C1 segment of cervical spinal cord (tissue), 14 donors: ENCODE measurements at places on chromosomes 4 and X.

DNA sequence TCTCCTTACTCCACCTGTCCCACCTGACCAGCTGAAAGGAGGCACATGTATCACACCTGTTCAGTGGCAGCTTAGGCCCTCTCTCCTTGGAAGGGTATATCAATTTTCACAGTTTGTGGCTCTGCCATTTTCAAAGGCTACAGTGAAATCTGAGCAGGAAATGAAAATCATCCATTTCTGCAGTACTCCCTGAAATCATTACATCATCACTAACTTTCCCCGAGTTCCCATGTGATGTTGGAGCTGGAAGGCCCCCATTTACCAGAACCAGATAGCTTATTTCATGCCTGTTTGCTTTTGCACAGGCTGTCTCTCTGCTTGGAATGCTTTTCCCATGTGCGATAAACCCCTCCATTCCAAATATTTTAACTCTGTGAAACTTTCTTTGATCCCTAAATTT is 31.0 kb upstream of the STX18 start:
- DNase-seq: no peak

DNA sequence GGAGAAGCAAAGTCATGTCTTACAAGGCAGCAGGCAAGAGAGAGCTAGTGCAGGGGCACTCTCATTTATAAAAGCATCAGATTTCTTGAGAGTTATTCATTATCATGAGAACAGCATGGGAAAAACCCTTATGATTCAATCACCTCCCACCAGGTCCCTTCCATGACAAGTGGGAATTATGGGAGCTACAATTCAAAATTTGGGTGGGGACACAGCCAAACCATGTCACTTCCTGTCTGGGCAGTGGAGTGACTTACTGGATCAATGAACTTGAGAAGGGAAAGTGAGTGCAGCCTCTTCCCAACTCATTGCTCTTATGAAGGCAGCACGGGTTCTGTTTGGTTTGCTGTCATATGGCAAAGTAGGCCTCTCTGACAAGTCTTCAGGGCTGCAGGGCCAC is 261.8 kb upstream of the TAPT1 start:
- no peak for DNase-seq

GRCh38 chr4:99205153-99205979 is 13.7 kb downstream of the ADH6 start:
- DNase-seq: no peak

GRCh38 chr4:53013873-53014775 is 152.0 kb downstream of the RASL11B start:
- no peak for DNase-seq

GRCh38 chrX:74187211-74187610 is 116.8 kb upstream of the ZCCHC13 start:
- DNase-seq: no peak

GRCh38 chrX:45769761-45770582 is 569.3 kb upstream of the DIPK2B start:
- no peak for DNase-seq

- no peak for DNase-seq
Measured at GRCh38 chr4:72094059-72094797, 62.4 kb downstream of the NPFFR2 start.

GRCh38 chr4:154551872-154552686 is 1.9 kb upstream of the PLRG1 start:
- DNase-seq: peak; percentile 50

GRCh38 chrX:53263597-53264094 is 17.7 kb downstream of the IQSEC2 start:
- DNase-seq: no peak

DNA sequence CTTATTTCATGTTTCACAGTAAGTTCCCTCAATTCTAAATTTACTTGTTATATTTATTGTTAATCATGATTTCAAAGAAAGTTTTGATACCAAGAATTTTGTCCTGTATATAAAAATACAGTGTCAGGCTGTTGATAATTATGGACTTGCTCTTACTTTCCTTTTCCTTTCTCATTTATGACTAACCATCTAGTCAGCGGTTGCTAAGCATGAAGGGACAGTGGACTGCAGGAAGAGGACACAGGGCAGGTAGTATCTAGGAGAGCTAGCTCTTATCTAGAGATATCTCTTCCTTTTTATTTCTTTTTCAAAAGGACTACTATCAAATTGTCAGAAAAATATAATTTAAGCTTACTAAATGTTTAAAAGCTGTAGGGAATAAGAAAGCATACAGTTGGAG is 1.6 kb downstream of the OPRPN start:
- DNase-seq: no peak

GRCh38 chr4:244471-244870 is 60.8 kb downstream of the ZNF732 start:
- DNase-seq: no peak

- no peak for DNase-seq
Measured at GRCh38 chrX:48689208-48689920, 5.8 kb downstream of the WAS start.

- peak; percentile 44 for DNase-seq
Measured at GRCh38 chrX:112840382-112841113, at the start of gene AMOT. AMOT (minus strand) TSS chrX:112840831; CDS start chrX:112823126, 17,705 bp downstream.

GRCh38 chr4:140819610-140820009 is 63.4 kb upstream of the TBC1D9 start:
- no peak for DNase-seq

DNA sequence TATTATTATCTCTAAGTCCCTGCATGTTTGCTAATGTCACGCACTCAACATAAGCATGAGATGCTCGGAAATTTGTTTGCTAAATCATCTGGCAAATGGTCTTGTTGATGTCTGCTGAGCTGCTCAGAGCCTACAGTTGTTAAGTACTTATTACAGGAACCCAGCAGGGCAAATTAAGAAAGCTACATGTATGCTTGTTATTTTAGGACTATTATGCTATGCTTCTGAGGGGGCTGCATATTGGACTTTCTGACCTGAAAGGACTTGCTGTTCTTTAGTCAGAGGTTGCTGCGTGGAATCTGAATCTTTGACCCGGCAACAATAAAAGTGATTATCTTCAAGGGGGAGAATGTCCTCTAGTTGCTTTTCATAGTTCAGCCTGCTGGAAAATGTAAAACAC is 36.3 kb upstream of the TENM3 start:
- DNase-seq: no peak

GRCh38 chr4:130395871-130396270 is 1299.9 kb downstream of the C4orf33 start:
- no peak for DNase-seq

DNA sequence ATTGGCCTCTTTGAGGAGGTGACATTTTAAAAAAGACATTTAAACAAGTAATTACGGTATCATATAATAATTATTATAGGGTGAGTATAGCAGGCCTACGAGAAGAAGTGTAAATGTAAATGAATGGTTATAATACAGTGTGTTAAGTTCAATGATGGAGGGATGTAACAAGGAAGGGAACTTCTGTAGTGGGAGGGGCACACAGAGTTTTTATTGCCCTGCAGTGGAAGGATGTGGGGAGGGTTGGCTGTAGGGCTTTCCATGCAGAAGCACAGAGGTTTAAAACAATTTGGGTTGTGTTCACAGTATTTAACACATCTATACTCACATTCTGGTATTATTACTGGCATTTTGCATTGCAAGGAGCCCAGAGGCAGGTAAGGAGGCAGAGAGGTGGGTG is 41.1 kb downstream of the AFF1 start:
- no peak for DNase-seq

GRCh38 chr4:6331018-6331417 is 61.4 kb downstream of the WFS1 start:
- no peak for DNase-seq

- no peak for DNase-seq
Measured at GRCh38 chr4:137678796-137679195, 146.5 kb upstream of the PCDH18 start.

DNA sequence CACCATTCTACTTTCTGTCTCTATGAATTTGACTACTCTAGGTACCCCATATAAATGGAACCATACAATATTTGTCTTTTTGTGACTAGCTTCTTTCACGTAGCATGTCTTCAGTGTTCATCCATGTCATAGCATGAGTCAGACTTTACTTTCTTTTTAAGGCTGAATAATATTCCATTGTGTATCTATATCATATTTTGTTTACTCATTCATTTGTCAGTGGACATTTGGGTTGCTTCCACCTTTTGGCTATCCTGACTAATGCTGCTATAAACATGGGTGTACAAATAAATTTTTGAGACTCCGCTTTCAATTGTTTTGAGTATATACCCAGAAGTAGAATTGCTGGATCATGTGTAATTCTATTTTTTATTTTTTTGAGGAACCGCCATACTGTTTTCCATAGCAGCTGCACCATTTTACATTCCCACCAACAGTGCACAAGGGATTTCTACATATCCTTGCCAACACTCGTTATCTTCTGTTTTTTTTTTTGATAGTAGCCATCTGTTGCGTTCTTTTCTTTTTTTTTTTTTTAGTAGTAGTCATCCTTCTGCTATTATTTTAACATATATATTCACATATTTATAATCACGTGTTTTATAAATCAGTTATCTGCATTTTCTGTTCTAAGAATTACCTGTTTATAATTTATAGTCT is 158.0 kb upstream of the MED14 start:
- no peak for DNase-seq

DNA sequence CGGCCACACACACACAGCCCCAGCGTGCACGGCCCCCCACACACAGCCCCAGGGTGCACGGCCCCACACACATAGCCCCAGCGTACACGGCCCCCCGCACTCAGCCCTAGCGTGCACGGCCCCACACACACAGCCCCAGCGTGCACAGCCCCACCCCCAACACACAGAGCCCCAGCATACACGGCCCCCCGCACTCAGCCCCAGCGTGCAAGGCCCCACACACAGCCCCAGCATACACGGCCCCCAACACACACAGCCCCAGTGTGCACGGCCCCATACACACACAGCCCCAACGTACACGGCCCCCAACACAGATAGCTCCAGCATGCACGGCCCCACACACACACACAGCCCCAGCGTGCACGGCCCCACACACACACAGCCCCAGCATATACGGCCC is 17.6 kb downstream of the GAK start:
- DNase-seq: no peak

GRCh38 chrX:12988797-12989196 is 13.9 kb downstream of the TMSB4X start:
- no peak for DNase-seq

DNA sequence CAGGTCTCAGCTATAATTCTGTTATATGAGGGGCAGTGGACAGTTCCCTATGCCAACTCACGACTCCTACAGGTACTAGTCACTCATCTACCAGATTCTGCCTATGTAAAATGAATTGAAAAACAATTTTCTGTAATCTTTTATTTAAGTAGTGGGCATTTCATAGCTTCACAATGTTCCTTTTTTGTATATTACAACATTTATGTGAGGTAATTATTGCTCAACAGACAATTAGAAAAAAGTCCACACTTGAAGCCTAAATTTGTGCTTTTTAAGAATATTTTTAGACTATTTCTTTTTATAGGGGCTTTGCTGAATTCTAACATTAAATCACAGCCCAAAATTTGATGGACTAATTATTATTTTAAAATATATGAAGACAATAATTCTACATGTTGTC is 20.4 kb downstream of the EREG start:
- no peak for DNase-seq

GRCh38 chr4:3382251-3382650 is 59.5 kb upstream of the HGFAC start:
- DNase-seq: no peak

GRCh38 chrX:24085101-24085500 is 30.3 kb downstream of the EIF2S3 start:
- DNase-seq: no peak

GRCh38 chr4:102474736-102475504 is 26.2 kb upstream of the NFKB1 start:
- DNase-seq: no peak

DNA sequence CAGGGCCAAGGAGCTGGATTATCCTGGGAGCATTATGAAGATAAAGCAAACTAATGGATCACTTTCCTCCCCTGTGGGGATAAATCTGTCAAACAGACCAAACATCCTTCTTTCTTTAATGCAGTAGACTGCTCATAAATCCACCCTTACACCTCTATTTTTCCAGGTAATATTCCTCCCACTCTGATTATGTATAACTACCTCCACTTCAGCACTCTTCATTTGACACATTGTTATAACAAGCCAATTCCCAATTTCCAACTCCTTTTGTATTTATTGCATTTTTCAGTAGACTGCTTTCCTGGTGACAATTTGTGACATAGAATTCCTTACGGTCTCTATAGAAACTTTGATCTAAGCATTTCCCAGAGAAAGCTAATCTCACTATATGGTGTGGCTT is 115.0 kb upstream of the PRKG2 start:
- DNase-seq: no peak

GRCh38 chrX:143455046-143455445 is 62.2 kb downstream of the SPANXN3 start:
- no peak for DNase-seq

- DNase-seq: no peak
Measured at GRCh38 chr4:109065006-109065405, 237.5 kb downstream of the COL25A1 start.

- DNase-seq: no peak
Measured at GRCh38 chrX:155666741-155667140, 54.0 kb upstream of the TMLHE start.

- no peak for DNase-seq
Measured at GRCh38 chr4:38904090-38904666, 36.6 kb downstream of the FAM114A1 start.

GRCh38 chr4:44817930-44818329 is 91.6 kb upstream of the GNPDA2 start:
- DNase-seq: no peak

DNA sequence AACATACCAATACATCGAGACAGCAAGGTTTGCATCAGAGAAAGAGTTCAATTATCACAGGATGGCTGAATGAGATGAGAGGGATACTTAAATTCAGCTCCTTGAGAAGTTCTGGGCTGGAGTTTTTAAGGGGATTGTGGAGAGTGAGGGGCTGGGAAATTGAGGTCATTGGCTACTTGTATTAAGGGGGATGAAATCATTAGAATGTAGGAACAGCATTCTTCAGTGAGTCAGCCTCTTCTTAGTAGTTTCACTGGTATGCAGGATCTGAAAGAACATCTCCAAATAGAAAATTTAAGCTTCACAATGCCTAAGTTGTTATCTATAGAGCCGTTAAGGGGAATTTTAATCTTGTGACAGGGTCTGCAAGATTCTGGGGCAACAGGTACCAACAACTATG is 211.6 kb upstream of the TAPT1 start:
- no peak for DNase-seq

DNA sequence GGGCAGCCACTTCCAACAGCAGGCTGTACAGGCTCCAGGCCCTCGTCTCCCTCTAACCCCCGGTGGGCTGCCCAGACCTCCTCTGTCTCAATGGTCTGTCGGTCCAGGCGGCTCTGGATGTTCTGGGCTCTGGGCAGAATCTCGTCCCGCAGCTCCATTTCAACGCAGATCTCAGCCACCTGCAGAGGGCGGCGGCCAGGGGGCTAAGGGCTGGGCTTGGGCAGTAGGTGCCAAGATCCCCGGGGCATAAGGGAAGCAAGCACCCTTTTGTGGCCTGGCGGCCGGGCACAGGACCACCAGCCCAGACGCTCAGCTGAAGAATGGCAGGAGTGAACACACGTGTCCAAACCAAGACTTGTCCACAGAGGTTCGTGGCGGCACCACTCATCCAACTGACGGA is 9.2 kb downstream of the AVPR2 start:
- DNase-seq: no peak
